ENCODE measurements at places on chromosomes 11 and 22.

GRCh38 chr22:27473533-27473932 lies 328.0 kb downstream of the MN1 start:
- DNase-seq = no peak

DNA sequence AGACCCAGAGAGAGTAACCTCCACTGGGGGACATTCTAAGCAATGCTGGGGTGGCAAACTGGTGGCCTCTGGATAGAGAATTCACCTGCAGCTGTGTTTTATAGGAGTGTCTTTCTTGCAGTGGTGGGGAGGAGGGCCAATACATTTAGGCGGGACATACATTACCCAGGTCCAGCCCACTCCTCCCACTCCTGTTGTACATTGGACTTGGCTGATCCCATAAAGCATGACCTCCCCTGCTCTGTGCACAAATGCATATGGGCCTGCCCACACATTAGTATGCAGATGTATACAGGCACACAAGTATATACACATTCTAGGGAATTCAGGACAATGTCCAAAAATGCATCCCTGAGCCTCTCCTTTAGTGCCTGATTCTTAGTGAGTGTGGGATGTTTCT lies 99.1 kb downstream of the RRAS2 start:
- no peak for DNase-seq

DNA sequence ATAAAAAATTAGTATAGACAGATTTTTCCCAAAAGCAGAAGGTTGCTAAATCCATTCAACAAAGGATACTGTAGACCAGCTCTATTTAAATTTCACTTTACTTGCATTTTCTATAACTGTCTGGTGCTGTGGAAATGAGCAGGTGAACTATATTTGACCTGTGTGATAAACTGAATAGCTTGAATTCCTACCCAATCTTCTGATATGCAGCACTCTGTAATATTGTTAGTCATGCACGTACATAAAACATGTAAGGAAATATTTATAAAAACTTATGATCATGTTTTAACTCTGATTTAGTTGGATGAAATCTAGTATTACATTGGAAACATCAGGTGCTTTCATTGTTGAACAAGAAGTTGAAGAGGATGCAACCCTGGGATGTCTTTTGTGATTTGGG lies 213.6 kb downstream of the DBX1 start:
- no peak for DNase-seq

DNA sequence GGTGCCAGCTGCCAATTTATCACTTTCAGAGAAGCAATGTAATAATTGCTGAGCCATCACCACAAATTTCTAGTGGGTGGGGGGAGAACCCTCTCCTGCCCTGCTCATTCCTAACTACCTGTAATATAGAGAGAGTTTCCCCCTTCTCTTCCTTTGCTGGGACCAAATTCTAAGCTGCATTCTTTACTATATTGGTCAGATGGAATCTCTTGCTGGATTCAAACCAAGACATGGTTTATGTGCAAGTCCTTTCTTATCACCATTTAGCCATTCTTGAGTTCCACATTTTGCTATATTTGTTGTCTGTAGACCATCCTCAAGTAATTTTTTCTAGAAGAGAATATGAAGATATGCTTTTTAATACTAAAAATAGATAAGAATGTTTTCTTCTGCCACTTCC lies 452.1 kb downstream of the MN1 start:
- DNase-seq = no peak

DNA sequence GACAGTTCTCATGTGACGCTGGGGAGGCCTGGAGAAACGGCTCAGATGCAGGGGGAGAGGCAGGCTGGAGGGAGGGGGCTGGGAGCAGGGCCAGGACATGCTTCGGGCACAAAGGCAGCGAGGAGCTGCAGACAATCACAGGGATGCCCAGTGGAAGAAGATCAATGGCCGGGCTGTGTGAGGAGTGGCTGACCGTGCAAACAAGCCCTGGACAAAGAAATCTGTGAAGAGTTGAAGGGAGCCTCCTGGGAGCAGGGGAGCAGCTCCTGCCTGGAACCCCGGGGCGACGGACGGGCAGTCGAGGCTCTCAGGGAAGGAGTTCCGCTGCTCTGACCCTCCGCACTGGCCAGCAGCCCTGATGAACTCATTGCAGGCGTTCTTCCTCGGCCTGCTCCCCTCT lies 126.7 kb upstream of the B3GAT1 start:
- no peak for DNase-seq

DNA sequence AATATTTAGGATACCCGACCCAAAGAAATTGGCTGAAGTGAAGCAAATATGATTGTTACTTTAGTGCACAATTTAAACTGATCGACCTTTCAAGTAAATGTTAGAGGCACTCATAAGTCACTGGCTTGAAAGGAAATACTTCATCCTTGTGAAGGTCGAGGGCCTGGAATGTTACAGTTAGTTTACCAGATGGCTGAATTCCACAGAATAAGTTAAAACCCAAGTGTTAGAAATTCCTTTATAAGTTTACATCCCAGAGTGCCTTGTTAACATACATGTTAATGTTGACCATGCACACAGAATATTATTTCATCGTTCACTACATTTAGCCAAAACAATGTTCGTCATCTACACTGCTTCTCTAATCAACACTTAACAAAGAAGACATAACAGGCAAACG lies 235.5 kb upstream of the ANO3 start:
- no peak for DNase-seq

DNA sequence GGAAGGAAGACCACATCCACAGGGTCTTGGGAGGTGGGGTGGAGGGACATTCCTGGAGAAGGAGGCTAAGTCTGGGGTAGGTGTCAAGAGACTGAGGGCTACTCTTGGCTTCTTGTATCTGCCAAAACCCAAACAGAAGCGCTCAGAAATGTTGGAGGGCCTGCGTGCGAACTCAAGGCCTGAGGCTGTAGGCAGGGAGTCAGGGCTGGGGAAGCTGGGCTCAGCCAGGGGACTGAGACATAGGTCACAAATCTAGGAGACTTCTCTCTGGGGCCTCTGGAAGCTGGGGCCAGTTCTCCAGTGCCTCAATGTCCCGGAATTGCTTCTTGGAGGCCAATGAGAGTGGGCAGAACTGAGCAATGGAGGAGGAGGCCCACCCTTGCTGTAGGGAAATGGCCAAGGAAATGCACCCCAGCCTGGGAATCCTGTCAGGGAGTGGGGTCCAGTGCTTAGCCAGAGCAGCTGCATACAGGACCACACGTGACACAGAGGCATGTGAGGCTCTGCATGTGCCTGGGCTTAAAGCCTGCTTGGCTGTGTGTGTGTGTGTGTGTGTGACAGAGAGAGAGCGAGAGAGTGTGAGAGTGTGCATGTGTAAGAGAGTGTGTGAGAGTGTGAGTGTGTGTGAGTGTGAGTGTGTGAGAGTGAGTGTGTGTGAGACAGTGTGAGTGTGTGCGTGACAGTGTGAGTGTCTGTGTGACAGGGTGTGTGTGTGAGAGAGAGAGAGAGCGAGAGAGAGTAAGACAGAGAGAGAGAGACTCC lies 141.3 kb downstream of the ST3GAL4 start:
- DNase-seq = no peak

DNA sequence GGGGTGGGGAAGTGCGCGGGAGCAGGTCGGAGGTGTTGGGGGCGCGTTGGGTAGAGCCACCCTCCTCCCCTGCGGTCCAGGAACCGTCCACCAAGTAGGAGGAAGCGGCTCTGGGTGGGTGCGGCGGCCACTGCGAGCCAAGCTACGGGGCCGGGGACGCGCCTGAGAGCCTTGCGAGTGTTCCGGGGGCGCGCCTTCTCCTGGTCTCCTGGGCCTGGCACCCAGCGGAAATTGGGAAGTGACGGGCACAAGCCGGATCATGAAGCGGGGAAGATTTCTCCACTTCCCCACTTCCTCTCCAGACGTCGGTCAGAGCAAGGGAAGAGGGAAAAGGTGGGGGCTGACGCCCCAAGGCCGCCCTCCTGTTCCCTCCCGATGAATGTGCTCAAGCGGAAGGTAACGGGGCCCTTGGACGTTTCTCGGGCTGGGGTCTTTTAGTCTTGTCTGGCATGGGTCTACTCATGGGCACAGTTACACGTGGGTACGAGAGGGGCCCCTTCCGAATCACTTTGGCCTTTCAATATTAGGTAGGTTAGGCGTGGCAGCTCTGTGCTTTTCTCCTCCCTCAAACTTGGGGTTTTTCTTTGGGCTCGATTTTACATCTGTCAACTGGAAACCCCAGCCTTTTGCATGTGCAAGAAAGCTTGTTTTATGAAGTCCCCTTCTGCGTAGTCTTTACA lies 865 bp downstream of the RBM14 start:
- peak; percentile 91 for DNase-seq

DNA sequence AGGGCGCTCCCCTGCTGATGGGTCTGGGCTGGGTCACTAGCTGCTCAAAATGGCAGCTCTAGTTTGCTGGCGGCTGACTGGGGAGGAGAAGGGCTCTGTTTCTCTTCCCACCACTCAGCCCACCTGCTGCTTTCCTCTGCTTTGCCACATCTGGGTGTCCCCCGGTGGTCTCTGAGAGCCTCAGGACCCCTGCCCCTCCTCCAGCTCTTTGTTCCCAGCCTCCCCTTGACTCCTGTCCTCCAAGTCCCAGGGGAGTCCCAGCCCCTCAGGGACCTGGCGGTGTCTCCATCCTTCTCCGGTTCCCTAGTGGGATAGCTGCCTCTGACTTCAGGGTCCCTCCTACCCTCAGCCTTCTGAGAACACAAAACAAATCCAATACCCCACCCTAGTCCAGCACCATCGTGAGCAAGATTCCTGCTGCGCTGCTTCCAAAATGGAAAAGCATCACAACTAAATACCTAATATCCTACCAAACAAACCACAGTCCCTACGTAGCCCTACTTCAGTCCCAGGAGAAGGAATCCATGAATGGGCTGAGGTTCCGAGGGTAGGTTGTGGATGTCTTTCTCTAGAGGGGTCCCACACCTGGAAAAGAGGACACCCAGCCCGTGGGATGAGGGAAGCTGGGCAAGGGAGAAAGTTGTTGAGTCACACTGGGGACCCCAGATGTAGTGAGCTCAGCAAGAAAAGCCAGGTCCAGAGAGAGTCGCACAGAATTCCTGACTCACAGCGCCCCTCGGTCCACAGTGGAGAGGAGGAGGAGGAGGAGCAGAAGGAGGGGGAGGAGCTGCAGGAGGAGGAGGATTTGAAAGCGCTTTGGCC lies 45.0 kb upstream of the NNMT start:
- DNase-seq = no peak

GRCh38 chr11:44408141-44408540 lies 98.2 kb upstream of the ALX4 start:
- DNase-seq = no peak

- DNase-seq = no peak
Observed at GRCh38 chr11:96024666-96025065, 100.8 kb upstream of the MTMR2 start.

DNA sequence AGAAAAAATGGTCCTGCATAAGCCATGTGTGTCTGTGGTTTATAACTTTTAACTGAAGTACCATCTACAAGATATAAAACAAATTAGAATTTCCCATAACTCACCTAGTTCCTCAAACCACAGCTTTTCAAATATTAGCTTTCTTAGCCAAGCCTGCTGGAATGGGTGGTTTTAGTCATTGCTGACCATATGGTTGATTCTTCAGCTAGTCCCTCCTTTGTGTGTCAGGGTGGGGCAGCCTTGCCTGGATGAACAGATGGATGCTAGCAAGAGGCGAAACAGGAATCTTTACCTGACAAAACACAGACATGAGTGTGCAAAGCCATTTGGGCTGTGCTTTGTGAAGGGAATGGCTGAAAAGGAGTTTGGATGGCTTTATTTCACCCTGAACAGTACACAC lies 6.9 kb upstream of the B3GNT6 start:
- DNase-seq = no peak

DNA sequence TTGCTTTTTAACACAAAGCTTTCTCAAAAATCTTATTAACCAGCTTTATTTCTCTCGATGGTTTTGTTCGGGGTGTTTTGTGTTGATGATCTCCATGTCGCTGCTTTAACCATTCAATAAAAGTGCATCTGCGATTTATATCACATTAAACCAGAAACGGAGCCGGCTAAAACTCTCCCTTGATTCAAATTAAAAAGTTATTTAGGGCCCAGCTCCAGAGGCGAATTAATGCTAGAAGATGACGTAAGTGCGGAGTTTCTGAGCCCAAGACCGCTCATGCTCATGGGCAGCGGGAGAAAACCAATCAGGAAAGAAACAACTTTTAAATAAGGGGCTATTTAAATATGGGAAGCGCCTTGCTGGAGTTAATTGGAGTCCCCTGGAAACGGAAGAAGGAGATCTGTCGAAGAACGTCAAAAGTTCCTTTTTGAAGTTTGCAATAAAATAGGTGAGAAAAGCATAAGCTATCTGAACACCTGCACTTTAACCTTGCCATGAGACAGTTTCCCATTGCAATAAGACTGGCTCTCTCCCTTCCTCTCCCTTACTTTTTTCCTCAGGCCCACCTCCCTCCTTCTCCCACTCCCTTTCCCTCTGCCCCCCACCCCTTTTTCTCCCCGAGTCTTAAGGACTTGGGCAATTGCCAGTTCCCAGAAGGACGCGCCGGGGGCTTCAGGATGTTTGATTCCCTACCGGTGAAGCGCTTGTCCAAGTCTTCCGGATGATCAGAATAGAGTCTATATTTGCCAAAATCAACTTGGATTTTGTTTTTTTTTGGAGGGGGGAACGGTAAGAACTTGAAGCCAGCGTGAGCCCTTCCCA lies 1.9 kb upstream of the DBX1 start:
- DNase-seq = no peak

DNA sequence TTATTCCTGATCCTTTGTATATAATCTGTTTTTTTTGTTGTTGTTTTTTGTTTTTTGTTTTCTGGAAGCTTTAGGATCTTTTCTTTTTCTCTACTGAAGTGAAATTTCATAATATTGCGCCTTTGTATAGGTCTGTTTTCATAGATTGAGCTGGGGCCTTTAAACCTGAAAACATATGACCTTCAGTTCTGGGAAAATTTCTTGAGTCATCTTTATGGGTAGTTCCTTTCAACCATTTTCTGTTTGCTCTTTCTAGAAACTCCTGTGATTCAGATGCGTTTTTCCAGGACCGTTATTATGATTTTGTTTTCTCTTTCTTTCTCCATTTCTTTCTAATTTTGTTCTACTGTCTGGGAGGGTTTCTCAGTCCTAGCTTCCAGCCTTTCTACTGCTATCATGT lies 43.7 kb downstream of the BSX start:
- peak; percentile 11 for DNase-seq

GRCh38 chr11:425301-425700 lies 10.5 kb upstream of the SIGIRR start:
- no peak for DNase-seq

DNA sequence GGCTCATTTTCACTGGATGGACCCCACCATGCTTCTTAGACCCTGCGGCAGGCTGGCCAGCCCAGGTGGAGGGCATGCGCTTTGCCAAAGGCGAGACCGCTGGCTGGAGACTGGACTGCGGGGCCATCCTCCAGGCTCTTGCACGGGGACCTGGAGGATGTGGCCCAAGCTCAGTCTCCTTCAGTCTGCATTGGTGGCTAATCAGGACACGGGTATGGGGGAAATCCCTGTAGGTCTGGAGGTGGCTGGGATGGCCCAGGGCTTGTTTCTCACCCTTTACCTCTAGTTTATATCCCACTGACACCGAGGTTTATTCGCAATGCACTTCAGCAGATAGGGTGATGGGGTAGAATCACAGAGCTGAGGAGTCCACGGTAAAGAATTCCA lies 45.0 kb downstream of the BCR start:
- no peak for DNase-seq

DNA sequence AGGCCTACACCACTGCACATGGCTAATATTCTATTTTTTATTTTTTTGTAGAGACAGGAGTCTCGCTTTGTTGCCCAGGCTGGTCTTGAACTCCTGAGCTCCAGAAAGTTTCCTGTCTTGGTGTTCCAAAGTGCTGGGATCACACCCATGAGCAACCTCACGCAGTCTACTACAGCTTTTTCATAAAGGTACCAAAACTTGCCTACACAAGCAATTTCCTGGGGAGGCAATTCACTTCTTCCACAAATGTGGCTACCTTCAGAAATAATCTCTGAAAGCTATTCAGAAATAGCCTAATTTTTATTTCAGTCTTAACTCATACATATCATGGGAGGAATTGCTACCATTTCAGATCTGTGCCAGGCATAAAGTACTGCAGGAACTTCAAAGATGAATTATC lies 11.4 kb downstream of the SLC35F2 start:
- no peak for DNase-seq

Measured in inflammatory macrophage treated with lipopolysaccharide for 4 hours (primary cell).